ENCODE measurements at places on chromosomes 1 and 21. TPM values are rescaled to one million over a fixed set of nuclear protein-coding genes. Genes with fewer than 3 reads are reported as not detected.

DNA sequence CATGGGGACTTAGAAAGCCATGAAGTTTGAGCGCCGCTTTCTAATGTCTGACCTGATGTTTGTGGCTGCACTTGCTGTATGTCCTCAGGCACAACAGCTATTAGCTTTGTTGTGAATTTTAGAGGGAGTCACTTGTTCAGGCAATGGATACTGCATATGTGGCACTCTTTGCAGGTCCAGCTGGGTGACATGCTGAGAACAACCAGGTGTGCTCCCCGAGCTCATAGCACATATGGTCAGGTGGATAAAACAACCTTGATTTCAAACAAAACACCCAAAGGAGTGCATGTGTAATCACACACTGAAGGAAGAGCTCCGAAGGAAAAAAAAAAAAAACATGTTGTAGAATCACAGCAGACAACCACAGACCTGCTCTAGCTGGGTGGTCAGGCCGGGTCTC, 178.6 kb downstream of the BACH1 start:
- DNase-seq: no peak

DNA sequence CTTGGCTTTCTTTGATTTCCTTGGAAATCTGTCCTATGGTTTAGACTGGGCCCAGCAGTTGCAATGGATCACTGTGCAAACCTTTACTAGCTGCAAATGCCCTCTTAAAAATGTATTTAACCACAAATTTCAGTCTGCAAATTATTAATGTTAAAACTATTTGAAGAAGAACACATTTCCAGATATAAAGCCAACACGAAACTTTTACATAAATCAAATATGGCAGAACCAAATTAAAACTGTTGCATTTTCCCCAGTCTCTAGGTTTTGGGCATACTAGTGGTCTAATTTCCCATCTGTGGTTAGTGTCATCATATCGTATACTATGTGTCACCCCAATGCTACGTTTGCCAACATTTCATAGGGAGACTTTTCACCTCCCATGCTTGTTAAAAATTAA, 52.3 kb downstream of the HMCN1 start:
- no peak for DNase-seq

DNA sequence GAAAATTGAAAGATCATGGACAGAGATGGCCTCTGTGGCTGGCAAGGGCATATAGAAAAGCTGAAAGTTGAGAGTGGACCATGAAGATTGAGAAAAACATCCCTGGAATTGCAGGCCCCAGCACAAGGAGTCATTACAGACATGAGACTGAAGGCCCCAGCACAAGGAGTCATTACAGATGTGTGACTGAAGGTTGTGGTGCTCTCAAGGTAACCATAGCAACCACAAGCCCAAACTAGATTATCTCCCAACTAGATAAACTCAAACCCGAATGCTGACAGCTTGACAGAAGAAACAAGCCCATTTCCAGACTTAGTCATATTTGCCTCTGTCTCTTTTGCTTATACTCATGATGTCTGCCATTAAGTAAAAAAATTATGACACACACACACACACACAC, 1252.1 kb upstream of the ADGRL4 start:
- no peak for DNase-seq

- DNase-seq: no peak
Measured at GRCh38 chr1:147777694-147778093, 17.3 kb upstream of the GJA5 start.

- DNase-seq: no peak
Measured at GRCh38 chr21:38631676-38632075, 133.4 kb upstream of the ERG start.

DNA sequence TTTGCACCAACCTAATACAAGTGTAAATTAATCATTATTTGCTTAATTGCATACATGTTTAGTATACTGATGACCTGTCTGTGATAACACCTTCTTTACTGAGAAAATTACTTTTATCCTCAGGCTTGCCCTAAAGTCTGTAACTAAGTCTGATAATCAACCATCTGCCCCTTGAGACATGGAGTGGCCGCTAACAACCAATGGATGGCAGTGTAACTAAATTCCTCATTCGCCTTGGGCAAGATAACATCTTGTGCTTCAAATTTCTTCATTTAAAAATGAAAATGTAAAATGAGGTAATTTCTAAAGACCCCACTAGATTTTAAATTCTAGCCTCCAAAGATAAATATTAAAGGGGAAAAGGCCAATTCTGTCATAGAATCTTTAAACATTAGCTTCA, 85.1 kb downstream of the ENAH start:
- no peak for DNase-seq

DNA sequence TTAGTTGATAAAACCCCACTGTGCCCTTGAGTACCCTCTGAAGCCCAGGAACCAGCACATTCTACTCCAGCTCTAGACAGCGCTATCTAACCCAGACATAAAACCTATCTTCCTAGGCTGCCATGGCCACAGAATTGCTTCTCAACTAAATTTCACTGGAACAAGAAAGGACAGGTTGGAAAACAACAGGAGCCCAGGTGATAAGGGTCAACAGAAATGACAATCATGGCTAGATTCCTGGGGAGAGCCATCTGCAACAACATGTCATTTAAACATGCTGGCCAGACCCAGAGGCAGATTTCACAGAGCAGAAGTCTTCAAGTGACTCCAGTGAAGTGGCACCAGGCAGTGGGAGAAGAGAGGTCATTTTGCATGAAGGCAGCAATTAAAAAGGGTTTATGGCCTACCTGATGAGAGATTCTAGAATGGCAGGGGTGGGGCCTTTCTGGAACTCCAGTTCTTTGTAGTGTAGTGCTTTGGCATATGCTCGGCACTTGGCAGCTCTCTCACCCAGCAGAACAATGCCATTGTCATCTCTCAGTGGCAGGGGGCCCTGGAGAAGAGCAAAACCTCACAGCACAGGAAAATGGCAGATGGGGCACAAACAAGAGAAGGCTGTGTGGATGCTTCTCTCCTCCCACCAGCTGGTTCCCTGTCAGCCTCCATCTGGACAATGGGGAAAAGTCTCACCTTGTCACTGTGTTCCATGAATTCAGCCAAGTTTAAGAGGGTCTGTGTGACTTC, 9.9 kb downstream of the ANGPTL7 start:
- no peak for DNase-seq

DNA sequence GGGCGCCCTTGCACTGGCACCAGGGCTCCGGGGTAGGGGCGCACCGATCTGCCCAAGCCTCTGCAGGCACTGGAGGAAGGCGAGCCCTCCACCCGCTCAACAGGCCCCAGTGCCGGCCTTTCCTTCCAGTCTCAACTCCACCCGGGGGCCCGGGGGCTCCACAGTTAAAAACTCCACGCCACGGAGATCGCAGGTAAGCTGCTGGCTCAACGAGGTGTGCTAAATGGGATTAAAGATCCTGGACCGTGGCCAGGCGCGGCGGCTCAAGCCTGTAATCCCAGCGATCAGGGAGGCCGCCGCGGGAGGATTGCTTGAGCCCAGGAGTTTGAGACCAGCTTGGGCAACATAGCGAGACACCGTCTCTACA, 536 bp downstream of the HSF2BP start:
- DNase-seq: no peak

- no peak for DNase-seq
Measured at GRCh38 chr1:227919906-227920305, 27.8 kb downstream of the WNT9A start.

DNA sequence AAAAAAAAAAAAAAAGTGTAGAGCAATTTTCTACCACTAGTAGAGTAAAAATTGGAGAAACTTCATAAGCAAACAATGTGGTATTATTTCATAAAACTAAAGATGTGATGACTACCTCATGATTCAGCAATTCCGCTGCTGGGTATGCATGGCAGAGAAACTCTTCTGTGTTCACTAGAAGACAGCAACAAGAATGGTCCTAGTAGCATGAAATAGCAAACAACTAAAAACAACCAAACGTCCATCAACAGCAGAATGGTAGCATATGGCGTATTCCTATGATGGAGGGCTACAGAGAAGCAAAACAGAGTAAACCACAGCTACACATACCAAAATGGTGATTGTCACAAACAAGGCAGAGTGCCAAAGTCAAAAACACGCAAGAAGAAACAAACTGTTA, 18.9 kb downstream of the HTR1D start:
- DNase-seq: no peak

GRCh38 chr1:17976854-17977253, 130.7 kb upstream of the IGSF21 start:
- DNase-seq: no peak

DNA sequence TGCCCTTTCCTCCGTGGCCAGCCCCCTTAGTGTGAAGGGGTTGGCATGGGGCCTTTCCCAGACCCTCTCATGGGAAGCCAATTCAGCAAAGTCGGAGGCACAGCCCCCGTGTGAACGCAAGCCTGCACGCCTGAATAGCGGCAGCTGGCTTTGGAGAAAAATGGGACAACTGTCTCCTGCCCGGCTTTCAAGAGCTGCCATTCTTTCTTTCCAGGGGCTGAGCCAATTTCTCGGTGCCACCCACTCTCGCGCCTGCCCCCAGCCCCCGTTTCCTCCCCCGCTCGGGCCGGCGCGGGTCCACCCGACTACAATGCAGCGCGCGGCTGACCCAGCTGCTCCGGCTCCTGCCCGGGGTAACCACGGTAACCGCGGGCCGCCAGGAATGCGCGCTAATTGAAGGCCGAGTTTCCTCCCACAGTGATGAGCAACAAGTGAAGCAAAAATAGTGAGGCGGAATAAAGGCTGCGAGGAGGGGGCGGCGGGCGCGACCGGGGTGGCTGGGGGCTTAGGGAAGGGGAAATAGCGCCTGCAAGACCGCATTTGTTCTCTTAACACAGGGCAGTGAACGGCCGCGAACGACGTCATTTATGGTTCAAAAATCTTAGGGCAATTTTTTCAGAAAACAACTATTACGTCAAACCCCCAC, 27.8 kb downstream of the ILDR2 start:
- peak; percentile 23 for DNase-seq

DNA sequence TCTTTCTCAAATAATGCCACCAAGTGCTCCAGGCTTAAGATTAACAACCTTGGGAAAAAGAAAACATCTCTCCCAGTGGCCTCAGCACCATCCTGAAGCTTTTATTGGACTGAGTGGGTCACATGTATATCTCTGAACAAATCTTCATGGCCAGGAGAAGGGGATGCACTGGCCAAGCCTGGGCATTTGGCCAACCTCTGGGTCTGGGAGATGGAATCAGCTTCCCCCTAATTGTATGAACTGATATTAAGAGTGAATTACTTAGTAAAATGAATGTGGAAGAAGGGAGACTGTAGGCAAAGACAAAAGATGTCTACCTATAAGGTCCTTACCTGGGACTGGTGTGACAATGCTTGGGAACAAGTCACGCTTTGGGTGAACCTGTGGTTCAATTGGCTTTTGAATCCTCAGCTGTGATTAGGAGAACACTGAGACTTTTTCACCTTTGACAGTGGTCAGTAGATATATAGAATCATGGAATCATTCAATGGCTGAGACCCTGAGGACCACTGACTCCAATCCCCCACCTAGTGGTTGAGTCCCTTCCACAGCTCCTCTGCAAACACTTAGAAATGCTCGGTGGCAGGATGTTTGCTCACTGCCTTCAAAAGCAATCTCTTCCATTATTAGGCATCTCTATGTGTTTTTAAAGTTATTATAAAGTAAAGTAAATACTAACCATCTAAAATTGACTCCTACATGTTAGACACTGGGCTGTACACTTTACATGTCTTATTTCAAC, 102.6 kb upstream of the ATP1A1 start:
- DNase-seq: no peak

DNA sequence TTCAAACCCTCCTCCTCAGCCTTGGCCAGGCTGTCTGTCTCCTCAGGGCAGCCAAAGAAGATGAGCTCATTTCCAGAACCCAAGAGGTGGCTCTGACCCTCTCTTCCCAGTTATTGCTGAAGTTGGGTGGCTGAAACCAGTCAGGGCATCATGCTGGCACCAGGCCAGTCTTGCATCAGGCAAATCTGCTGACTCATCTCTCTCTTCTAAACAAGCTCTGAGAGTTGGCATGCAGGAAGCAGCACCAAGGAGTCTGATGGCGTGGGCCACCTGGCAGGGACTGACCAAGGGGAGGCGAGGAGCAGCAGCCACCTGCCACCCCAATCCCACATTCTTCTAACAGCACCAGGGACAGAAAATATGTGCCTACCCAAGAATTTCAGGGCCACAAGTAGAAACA, 104.8 kb upstream of the ATP1A1 start:
- no peak for DNase-seq

- DNase-seq: peak; percentile 44
Measured at GRCh38 chr21:44792702-44793591, 8.7 kb downstream of the UBE2G2 start.

DNA sequence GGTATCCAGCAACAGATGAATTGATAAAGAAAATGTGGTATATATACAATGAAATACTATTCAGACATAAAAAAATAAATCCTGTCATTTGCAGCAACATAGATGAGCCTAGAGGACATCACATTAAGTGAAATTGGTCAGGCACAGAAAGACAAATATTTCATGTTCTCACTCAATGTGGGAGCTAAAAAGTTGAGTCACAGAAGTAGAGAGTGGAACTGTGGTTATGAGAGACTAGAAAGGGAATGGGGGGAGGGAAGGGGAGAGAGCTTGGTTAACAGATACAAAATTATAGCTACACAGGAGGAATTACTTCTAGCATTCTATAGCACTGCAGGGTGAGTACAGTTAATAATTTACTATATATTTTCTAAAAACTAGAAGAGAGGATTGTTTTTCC, 37.1 kb upstream of the SERPINC1 start:
- DNase-seq: no peak

DNA sequence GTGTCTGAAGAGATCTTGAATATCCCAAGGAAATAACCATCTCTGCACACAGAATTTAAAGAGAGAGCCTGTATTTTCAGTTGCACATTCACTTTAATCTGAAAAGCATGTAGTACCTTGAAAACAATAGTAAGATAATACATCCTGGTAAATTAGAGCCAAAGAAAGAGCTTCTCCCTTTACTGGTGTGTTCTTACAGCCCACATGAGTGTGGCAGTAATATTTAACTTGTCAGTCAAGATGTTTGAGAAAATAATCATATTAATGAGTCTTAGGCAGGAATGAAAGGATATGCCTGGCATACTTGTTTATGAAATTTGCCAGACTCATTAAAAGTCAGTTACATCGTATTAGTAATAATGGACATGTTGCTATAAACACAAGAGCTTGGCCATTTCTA, 908.4 kb upstream of the ADGRL4 start:
- no peak for DNase-seq

- no peak for DNase-seq
Measured at GRCh38 chr1:46067652-46068051, 64.8 kb downstream of the PIK3R3 start.

GRCh38 chr1:75492011-75492410, 118.9 kb downstream of the SLC44A5 start:
- no peak for DNase-seq

- DNase-seq: no peak
Measured at GRCh38 chr1:199042193-199042592, 403.4 kb downstream of the PTPRC start.

GRCh38 chr21:41153443-41153842, 14.5 kb upstream of the BACE2 start:
- no peak for DNase-seq

- DNase-seq: no peak
Measured at GRCh38 chr1:27872802-27873551, 633 bp downstream of the THEMIS2 start.

- no peak for DNase-seq
Measured at GRCh38 chr1:114746450-114747121, 11.2 kb downstream of the CSDE1 start.

EVA1B gene
- polyA plus RNA-seq: 0.64 TPM

PGBD2 gene
- 13.0 TPM for polyA plus RNA-seq

F13B gene
- not detected for polyA plus RNA-seq

VSIG8 gene
- not detected for polyA plus RNA-seq

LEMD1 gene
- not detected for polyA plus RNA-seq

LCE7A gene
- not detected for polyA plus RNA-seq

FRRS1 gene
- not detected for polyA plus RNA-seq

MRAP gene
- not detected for polyA plus RNA-seq

SIM2 gene
- not detected for polyA plus RNA-seq

ARHGEF16 gene
- not detected for polyA plus RNA-seq

SLC44A3 gene
- not detected for polyA plus RNA-seq

Data from naive B cell (primary cell).